ENCODE measurements at places on chromosomes 1 and 21.
A peak's percentile ranks its signal among the peaks of the same experiment; 100 is the strongest.

DNA sequence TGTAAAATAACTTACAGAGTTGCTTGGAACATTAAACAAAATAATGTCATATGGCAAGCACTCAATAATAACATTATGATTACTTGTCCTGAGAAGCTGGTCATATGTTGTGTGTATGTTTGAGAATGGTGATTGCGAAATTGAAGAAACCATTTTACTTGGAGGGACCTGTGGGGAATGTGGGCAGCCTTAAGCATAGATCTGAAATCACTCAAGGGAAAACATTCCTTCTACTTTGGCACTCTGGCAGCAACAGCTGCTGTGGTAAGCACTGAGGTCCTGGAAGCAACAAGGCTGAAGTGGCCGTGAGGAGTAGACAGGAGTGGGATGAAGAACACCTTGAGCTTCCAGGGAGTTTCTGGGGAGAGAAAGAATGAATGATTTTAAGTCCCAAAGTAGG is 165.4 kb upstream of the ADAMTS5 start:
- DNase-seq, result no peak

GRCh38 chr1:34013136-34013535 is 149.3 kb downstream of the HMGB4 start:
- no peak for DNase-seq

DNA sequence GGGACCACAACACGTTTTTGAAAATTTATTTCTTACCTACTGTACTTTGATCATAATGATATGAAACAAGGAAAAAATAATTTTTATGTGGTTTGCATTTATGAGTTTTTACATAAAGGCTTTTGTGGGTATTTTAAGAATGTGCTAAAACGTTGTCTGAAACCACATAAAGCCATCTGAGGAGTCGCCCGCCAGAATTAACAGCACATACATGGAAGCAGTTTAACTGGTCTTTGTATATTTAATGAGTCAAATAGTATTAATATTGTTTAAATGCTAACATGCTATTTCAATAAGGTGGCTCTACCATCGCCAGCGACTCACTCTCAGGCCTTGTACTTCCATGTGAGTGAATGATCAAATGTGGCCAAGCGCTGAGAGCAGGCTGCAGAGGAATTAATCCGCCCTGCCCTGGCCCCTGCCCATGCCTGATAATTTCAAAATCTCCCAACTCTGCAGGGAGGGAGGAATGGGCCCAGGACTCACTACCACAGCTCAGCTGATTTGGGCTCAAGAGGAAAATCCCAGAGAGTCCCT is 49.6 kb downstream of the SLC66A1 start:
- no peak for DNase-seq

DNA sequence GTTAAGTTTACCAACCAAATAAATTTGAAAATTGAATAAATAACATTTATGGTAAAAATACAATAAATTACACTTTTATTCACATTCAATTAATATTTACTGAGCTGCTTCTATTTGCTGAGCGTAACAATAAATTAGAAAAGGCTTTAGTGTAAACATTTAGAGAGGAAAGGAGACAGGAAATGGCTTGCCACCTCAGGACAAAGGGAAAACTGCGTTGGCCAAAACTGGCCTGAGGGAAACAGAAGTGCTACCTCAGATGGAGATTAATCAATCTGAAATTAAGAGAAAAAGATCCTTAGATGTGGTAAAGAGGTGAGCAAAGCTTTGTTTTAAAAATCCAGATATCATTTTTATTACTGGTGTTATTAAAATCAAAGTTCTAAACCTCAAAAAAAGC is 128.0 kb downstream of the SLC44A5 start:
- no peak for DNase-seq

- DNase-seq, result no peak
These were observed 7.8 kb downstream of the ADAMTS4 start for GRCh38 chr1:161190962-161191521.

DNA sequence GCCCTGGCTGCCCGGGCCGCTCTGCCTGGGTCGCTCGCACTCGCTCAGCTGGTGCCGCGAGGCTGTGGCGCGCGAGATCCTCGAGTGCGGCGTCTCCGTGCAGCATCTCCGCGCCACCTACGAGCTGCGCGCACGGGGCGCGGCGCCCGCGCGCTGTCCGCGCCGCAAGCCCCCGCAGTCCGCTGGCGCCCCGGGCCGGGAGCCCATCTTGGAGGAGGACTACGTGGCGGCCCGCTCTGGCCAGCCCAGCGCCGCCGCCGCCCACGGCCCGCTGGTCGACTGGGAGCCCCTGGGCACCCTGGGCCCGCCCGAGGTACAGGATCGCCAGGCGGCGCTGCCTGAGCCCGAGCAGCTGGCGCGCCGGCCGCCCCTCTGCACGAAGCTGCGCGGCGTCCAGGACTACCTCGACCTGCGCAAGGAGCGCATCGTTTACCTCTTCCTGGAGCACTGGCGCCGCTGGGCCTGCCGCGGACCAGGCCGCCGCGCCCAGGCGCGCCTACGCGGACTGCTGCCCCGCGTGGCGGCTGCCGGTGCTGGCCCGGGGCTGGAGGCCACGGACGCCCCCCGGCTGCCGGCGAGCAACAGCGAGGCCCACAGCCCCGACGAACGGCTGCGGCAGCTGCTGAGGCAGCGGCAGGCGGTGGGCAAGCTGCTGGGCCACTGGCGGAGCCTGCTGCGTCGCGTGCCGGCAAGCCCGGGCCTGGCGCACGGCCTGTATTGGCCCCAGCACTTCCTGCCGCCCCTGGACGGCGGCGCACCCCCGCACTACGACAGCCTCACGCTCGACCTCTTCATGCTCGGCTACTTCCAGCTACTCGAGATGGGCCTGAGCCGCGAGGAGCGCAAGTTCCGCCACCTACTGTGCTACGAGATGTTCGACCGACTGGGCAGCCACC is 10.9 kb downstream of the TNFRSF25 start:
- DNase-seq, result no peak

GRCh38 chr1:51425273-51425672 is 93.8 kb downstream of the EPS15 start:
- DNase-seq, result no peak

GRCh38 chr1:232968965-232969364 is 18.6 kb downstream of the NTPCR start:
- no peak for DNase-seq

GRCh38 chr1:106534612-106535011 is 521.9 kb upstream of the PRMT6 start:
- DNase-seq, result no peak

- peak; percentile 69 for DNase-seq
These were observed 5.5 kb downstream of the SMPDL3B start for GRCh38 chr1:27940297-27940696.

DNA sequence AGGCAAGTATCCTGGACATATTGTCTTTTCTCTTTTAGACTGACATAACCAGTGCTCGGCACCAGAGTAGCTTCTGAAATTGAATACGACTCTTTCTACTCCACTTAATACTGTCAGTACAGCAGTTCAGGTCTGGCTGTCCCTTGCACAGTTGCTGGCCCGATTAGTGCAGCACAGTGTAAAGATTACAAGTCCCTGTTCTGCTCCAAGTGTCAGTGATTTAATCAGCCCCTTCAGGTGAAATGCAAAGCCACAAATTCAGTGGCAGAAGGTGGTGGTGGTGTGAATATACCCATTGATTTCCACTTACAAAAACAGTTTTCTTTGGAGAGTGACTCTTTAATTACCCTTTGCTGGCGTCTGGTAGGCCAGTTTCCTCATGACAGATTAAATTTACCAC is 545.4 kb downstream of the ADGRL2 start:
- DNase-seq, result no peak

GRCh38 chr1:24949331-24949881 is 19.3 kb upstream of the RUNX3 start:
- no peak for DNase-seq

All from NCI-H1436 (cell line).